Amniotic stem cell (primary cell): ENCODE measurements at places on chromosomes 6 and 20.
A peak's percentile ranks its signal among the peaks of the same experiment; 100 is the strongest.

DNA sequence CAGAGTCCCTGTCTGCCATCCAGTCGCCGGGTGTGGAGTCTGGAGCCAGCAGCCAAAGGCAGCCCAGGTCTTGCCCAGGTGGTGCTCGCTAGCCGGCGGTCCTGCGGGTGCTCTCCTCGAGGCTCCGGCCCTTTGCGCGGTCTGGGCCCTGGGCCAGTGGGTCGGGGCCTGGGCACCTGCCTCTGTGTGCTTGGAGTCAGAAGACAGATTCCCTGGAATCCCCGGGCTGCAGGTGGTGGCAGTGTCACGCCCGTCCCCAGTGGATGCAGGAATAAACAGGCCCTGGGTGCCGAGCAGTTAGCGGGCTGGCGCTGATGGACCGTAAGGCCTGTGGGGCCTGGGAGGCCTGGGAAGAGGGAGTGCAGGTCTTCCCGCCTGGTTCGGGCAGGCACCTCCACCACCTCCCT is 5.3 kb downstream of the SS18L1 start:
- no peak for DNase-seq

DNA sequence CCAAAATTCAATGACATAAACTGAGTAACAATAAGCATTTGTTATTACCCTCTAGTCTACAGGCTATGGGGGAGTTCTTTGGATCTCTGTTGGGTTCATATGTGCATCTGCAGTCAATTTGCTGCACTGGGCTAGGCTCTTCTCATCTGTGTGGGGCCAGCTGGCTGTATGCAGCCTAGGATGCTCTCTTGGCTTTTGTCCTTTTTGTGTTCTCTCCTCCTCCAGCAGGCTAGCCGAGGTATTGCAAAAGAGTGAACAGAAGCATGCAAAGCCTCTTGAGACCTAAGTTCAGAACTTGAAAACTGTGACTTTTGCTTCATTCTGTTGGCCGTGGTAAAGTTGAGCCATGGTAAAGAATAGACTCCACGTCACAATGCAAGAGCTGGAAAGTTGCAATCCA is 62.8 kb upstream of the FOXO3 start:
- no peak for DNase-seq

DNA sequence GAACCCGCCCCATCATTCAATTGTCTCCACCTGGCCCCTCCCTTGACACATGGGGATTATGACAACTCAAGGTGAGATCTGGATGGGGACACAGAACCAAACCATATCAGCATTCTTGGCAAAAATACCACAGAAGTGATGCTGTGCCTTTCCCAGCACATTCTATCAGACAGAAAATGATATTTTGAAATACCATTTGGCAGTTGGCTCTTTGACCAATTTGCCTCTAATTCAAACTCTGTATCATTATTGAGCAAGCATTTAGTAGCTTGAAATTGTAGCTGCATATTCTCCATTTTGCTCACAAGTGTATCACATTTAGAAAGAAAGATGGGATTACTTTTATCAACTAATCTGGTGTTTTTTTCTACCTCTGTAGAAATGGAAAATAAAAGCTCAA is 64.0 kb downstream of the PLCB1 start:
- no peak for DNase-seq

DNA sequence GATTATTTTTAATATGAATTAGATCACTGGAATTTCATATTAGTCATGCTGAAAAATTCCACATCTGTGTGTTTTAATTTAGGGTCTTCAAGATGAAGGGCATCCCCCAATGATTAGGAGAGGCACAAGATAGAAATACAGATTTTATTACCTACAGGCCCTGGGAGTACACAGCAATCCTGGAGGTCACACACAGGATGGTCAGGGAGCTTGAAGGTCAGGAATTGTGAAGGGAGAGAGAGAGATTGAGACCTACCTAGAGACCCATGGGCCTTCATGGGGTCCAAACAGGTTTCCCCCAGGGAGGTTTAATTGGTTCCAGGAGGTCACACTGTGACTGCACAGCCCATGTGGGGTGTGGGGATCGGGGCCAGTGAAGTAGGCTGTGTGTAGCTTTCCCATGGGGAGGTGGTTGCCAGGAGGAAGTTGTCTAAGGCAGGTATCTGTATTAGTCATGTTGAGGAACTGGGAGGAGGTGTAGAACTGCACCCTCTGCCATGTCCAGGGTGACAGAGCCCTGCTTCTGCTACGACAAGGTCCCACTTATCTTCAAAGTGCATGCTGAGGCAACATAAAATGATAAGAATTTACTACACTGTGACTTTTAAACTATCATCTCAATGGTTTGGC is 18.3 kb downstream of the SNX9 start:
- no peak for DNase-seq

DNA sequence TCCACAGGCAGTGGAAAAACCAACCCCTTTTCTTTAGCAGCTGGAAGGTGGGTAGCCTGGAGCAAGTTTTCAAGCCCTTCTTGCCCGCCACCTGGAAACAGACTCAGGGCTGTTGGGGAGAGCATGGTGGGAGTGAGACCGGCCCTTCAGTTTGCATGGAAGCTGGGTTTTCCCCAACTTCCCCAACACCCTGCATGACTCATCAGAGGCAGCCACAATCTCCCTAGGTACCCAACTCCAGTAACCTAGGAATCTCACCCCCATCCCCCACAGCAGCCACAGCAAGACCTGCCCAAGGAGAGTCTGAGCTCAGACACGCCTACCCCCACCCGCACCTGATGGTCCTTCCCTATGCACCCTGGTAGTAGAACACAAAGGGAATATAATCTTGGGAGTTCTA is 86.3 kb upstream of the IRAK1BP1 start:
- no peak for DNase-seq

DNA sequence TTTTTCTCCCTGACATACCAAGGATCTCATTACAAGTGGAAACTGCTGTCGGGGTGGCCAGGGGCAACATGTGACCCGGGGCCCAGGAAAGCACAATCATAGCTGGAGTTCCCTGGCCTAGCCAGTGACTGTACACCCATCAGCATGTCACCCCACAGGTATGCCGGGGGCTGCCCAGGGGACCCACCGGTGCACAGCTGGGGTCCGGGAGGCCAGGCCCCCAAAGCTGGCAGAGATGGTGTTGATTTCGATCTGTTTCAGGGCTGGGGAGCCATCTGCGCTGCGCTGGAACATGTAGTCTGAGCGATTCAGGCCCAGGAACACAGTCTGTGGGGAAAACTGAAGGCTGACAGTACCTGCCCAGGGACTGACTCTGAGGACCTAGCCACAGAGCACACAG is 13.3 kb downstream of the GSS start:
- no peak for DNase-seq

DNA sequence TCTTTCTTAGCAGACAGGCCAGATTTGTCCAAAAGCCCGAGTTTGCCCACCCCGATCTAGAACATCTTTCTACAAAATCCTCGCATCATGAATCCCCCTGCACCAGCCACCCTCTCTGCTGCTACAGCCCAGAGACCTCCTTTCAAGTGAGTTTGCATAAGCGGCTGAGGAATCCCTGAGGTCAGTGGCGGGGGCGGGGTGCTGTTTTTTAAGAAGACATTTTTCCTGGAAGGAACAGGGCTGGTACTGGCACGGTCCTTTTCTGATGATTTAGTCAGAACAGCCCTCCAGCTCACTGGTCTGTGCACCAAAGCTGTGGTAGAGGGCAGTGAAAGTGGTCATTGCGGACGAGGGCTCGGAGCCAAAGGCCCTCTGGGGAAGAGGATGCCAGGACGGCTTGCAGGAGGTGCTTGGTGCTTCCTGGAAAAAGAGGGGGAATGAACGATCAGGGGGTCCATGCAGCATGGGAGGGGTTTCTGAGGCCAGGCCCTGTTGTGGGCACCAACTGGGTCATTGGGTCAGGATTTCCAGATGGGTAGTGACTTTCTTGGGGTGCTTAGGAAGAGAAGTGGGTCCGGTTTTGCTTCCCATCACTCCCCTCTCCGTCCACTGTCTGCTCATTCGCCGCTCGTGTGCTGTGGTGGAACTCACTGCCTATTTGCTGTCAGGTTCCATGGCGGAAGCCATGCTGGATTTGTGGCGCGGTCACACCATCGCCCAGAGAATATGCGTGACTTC is 50.4 kb downstream of the GNAS-AS1 start:
- DNase-seq = no peak

GRCh38 chr20:47412083-47412482 is 55.6 kb upstream of the ZMYND8 start:
- DNase-seq = no peak

DNA sequence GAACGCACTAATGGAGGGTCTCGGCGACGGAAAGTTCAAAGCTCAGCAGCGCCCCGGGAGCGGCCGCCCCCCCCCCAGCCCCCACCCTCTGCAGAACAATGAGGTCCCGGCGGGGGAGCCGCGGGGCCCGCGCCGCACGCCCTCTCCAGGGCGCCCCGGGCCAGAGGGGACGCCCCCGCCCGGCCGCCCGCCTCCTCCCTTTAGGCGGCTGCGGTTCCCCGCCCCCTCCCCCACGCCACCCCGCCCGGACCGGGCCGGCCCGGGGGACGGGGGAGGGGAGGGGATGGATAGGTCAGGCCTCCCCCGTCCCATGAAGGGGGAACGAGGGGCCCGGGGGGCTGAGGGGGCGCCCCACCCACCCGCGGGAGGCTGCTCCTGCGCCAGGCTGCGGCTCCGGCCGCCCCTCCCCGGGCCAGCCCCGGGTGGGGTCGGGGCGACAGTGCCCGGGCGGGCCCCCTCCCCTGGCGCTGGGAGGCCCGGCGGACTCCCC is 1.5 kb downstream of the NOL4L start:
- no peak for DNase-seq

- DNase-seq = no peak
Observed at GRCh38 chr20:42074944-42075343, 456.8 kb upstream of the CHD6 start.

DNA sequence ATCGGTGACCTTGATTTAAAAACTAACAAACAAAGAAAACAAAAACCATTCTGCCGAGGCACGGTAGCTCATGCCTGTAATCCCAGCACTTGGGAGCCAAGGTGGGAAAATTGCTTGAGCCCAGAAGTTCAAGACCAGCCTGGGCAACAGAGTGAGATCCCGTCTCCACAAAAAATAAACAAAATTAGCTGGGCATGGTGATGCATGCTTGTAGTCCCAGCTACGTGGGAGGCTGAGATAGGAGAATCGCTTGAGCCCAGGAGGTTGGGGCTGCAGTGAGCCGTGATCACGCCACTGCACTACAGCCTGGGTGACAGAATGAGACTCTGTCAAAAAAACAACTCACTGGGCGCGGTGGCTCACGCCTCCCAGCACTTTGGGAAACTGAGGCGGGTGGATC is 48.2 kb upstream of the TFAP2A start:
- no peak for DNase-seq

DNA sequence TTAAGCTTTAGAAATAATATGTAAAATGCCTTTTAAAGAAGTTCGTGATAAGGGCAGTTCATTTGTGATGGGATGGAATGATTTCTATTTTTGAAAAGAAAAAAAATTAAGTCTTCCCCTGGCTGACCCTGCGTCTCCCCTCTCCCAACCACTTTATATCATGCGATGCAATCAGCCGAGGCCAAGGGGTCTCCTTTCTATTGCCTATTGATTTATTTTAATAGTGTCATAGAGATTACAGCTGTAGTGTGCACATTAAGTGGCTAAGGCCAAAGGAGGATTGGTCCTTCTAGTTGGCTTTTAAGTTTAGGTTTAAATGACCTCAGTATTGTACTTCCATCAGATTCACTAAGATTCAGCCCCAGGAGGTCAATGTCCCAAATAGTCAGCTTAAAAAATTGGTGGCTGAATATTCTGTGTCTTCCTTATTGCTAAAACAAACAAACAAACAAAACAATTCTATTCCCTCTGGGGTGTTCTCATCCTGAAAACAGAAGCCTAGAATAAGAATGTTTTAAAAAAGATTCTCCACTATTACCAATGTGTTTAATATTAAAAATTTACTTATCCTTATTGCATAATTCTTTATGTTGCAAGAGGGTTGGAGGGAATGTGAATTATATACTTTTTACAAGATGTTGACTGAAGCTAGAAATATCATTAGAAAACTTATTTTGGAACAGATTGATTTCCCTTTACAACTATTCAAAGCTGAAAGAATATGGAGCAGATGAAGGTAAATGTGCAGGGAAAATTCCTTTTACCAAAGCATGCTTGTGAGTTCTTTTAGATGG is 359.1 kb downstream of the SAMD5 start:
- DNase-seq = no peak

- no peak for DNase-seq
Observed at GRCh38 chr6:44203955-44204354, 12.8 kb upstream of the MYMX start.

DNA sequence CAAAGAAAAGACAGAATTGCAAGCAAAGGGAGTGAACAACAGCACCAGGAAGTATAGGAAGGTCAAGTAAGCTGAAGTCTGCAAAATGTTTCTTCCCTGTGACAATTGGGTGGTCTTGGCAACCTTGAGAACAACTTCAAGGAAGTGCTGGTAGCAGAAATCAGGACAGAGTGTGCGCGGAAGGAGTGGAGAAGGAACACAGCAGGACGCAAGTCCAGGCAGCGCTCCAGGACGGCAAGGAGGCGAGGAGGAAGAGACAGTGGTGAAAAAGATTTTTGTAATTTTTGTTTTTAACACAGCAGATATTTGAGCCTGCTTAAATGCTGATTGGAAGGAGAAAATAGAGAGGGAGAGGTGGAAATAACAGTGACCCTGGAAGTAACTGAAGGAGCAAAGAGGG is 141.7 kb downstream of the F13A1 start:
- no peak for DNase-seq

DNA sequence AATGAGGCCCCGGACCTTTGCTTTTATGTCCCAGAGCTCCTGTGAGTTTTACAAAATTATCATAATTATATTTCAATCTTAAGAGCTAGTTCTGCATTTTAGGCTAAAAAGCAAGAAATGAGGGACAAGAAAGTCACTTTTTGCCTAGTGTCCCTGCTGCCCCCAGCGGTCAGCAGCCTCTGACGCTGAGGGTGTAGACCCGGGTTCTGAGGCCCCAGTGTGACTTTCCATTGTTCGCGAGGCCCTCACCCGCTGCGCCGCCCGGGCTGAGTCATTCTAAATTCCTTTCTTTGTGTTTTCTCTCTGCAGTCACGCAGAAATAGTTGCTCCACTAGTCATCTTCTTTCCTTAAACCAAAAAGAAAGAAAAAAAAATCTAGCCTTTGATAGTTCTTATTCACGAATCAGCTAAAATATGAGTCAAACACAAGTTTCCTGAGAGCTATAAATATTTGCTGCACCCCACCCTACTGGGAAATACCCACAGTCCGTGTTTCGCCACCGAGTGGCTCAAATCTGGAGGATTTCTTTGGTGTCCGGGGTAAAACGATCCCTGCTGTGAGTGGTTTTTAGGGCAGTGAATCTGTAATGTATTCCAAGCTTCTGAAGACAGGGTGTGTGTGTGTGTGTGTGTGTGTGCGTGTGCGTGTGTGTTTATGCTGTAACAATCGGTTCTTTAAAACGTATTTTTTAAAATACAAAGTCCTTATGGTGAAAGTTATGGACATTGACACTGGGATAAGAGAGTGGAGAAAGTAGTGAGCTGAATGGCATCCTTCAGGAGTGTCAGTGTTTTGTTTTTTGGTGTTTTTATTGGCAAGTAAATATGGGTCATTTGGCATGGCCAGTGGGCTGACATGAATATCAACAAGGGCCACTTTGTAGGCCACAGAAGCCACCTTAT is 59.7 kb upstream of the EEF1A1 start:
- DNase-seq = peak; percentile 95

- DNase-seq = no peak
Observed at GRCh38 chr6:37623666-37624065, 74.0 kb downstream of the MDGA1 start.

GRCh38 chr6:141653590-141653989 is 479.1 kb upstream of the GJE1 start:
- no peak for DNase-seq
